ENCODE measurements at places on chromosomes 7 and 10.

DNA sequence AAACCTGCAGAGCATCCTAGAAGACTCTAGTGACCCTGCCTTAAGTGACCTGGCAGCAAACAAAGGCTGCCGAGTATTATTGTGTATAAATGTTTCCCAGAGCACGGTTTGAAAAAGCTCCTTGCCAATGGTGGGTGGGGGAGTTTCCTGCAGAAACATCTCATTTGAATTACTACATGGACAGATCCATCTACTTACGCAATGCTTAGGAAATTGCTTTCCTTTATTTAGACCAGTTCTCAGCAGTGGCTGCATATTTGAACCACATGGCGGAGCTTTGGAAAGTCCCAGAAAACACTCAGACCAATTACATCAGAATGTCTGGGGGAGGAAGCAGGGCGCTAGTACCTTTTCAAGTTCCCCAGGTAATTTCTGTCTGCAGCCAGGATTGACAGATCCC lies 560.9 kb downstream of the SDK1 start:
- no peak for DNase-seq

DNA sequence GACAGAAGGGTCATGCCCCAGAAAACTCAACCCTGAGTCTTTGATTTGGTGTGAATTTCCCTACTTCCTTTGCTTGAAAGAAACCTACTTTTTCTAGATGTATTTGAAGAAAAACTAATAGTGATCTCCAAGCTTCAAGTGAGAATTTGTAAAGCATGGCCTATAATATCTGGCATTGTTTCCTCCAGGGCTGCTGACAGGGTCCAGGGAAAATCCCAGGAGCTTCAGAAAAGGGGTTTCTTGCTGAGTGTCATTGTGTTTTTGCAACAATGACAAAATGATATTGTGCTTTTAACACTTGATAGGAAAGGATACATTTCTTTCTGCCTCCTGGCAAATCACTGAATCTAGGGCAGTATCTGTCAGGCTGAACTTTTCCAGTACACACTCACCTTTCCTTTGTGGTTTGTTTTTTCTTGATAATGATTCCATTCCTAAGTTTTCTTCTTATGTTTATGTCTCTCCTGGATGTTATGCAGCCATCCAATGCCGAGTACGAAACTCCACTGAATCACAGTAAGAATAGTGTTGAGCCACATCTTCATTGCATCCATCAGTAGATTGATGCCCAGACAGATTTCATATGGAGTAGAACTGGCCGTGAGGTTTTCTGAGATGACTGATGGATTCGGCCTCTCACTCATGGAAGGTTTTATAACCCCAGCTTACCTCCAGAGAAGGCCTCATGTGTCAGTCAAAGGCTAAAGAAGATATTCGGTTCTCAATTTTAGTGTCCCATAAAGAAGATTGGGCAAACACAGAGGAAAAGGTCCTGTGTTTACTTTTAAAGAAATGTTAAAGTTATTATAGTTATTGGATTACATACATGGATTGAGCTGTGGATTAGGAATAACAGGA lies 76.9 kb upstream of the STEAP1B start:
- DNase-seq, result no peak

GRCh38 chr7:1845536-1846311 lies 175.6 kb downstream of the ELFN1 start:
- DNase-seq, result no peak

DNA sequence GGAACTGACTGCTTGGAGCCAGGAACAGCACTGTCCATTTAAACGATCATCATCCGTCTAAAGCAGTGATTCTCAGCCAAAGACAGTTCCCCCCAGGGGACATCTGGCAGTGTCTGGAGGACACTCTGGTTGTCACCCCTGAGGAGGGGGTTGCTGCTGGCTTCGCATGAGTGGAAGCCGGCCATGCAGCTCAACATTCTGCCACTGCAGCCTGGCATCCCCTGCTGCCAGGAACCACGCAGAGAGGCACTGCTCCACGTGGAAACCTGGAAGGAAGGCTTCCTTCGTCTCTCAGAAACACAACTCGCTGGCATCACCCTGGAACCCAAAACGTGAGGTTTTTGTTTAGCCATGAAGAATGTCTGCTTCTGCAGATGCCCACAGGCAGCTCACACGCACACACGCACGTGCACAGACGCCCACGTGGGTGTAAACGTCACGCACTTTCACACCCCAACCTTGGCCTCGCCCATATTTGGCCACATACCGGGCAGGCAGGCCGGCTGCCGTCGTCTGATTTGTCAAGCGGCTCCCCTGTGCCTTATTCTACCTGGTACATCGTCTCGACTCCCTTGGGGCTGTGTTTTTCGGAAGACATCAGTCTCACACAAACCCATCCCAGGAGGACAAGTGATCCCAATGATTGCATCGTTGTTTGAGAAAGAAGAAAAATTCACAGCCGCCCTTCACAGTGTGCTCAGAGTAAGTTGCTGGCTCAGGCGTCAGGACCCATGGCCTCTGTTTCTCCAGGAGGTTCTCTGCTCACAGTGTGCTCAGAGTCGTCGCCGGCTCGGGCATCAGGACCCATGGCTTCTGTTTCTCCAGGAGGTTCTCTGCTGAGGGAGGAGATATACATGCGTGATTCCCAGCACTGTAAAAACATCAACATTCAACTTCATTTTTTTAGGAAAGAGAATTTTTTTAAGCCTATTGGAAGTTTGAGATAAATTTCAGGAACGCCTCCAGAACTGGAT lies 127.2 kb upstream of the PPP2R2D start:
- no peak for DNase-seq

- DNase-seq, result no peak
Measured at GRCh38 chr7:75856536-75856935, 22.3 kb upstream of the RHBDD2 start.

- DNase-seq, result peak; percentile 34
Measured at GRCh38 chr10:51092402-51092801, 18.1 kb downstream of the PRKG1 start.

GRCh38 chr10:133258066-133258817 lies 18.4 kb downstream of the ADAM8 start:
- DNase-seq, result no peak

DNA sequence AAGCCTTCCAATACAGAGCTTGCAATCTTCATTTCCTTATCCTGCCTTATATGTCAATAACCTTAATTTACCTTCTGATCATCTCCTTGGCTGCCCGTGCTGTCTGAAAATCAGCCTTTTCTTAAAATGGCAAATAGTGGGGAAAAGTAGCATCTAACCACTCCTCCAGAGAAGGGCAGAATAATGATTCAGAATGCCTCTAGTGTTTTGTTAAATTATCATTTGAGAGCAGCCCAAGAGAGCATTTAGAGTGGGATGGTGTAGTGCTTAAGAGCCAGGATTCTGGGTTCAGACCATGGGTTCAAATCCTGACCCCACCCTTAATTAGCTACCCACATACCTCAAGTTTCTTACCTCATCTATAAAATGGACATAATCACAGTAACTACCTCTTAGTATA lies 4.6 kb upstream of the TMEM139 start:
- DNase-seq, result no peak

DNA sequence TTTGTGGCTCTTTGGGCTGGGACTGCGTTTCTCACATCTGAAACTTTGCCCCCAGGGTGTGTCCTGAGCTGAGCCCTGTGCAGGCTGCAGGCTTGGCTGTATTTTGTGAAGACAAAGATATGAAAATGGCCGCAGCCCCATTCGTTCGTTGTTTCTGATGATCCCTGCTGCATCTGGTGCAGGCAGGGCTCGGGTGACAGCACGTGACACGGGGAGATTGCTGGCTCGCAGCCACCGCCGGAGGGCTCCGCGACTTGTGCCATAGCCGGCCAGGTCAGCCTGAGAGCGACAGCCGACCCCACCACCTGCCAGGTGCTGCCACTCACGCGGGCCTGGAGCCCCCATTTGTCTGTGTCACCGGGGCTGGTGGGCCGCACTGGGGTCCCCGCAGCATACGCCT lies 81.3 kb downstream of the ZRANB1 start:
- DNase-seq, result peak; percentile 43

- DNase-seq, result peak; percentile 94
Measured at GRCh38 chr7:100465702-100466311, 1.7 kb upstream of the SPACDR start.

All from hypothalamus (tissue), 51 donors.